ENCODE measurements at places on chromosomes 6 and 20. TPM values are rescaled to one million over a fixed set of nuclear protein-coding genes. Genes with fewer than 3 reads are reported as not detected.

- no peak for DNase-seq
Measured at GRCh38 chr6:85163156-85164080, 286.5 kb upstream of the NT5E start.

- DNase-seq: no peak
Measured at GRCh38 chr20:10708351-10709185, 34.8 kb upstream of the JAG1 start.

DNA sequence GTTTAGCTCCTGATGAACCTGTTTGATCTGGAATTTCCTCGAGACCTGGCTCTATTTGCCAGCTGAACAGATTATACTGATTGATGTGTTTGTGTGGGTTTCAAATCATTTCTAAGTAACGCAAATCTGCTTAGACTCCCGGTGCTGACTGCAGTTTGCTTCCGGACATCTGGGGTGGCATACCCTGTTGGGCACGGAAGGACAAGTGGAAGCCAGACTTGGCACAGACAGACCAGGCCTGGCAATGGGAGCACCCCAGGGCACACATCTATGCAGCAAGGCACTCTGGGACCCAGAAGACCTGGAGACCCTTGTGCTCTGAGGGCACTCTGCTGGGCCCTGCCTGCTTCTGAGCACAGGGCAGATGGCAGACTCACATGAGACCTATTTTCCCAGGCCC, 433.7 kb upstream of the CHD6 start:
- DNase-seq: no peak

The TSPO2 gene
- not detected for total RNA-seq

- DNase-seq: no peak
Measured at GRCh38 chr6:134447423-134447822, 129.5 kb upstream of the SGK1 start.

The HSPA1A gene
- 113 TPM for total RNA-seq

The C6orf132 gene
- total RNA-seq: 1.1 TPM

DNA sequence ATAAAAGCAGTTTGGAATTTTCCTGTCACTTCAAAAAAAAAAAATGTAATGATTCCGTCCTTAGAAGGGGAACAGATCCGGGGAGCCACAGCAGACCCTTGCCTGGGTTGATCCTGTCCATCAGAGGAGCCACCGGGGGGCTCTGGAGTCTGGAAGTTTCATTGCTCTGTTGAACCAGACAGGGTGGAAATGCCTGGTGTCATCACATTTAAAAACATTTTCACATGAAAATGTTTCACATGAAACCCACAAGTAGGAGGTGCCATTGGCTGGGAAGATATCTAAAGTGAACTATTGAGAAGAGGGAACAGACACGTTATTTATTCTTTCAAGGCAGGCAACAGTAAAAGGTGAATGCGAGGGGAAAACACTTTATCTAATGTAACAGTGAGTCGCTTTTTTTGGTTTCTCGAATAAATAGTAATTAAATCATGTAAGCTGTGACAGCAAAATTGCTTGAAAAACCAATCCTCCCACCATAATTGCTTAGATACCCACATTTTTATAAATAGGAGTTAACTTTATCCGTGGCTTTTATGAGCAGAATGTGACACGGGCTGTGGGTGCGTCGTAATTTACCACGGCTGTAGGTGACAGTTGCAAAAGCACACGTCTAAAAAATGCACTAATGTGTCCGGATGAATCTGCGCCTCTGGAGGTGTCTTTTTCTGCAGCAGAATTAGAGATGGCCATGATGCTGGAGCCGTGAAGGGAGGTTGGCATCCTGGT, 323.4 kb downstream of the TAF4 start:
- no peak for DNase-seq
